Renal cortical epithelial cell (primary cell): ENCODE measurements at places on chromosomes 7 and 10. TPM values are rescaled to one million over a fixed set of nuclear protein-coding genes. Genes with fewer than 3 reads are reported as not detected.

ASAH2 gene
- total RNA-seq = 0.17 and 1.2 TPM in 2 replicates

AKR1D1 gene
- total RNA-seq = not detected in 2 replicates

CDC14C gene
- total RNA-seq = under 0.01 and 0.05 TPM in 2 replicates

- peak; percentile 15 for DNase-seq
These were observed 20.9 kb upstream of the MTPN start for GRCh38 chr7:135998081-135998480.

- DNase-seq = no peak
These were observed 16.2 kb downstream of the ARHGAP21 start for GRCh38 chr10:24707445-24707844.

- DNase-seq = no peak
These were observed 100.3 kb downstream of the CTBP2 start for GRCh38 chr10:125060026-125060425.

GRCh38 chr7:25594728-25595127 is 366.4 kb upstream of the NPVF start:
- no peak for DNase-seq

DNA sequence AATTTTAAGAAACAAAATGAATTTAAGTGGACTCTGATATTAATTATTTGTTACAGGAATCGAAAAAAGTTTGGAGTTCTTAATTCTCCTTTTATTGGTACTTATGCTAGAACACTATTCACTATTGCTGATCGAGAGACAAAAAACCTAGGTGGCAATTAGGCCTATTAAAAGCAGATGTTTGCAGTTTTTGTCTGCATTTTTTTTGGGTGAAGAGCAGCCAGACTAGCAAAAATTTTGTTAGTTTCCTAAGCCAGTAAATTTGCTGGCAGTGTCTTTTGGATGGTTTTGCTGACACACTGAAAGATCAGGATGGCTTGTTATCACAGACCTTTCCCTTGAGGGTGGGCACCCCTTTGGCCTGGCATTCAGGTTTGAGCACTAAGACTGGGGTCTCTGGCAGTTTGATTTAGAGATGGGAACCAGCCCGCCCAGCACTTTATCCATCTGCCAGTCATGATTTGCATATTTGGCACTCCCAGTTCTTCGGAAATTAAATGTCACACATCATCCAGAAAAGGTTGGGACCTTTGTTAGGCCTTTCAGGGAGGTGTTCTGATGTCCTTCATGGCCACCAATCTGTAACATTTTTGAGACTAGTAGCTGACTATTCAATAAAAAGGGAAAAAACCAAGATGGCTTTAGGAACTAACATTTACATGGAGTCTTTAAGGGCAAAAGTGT is 57.3 kb downstream of the INPP5F start:
- DNase-seq = no peak

GRCh38 chr10:86172301-86172700 is 194.3 kb downstream of the GRID1 start:
- DNase-seq = no peak

- DNase-seq = peak; percentile 92
These were observed 23.6 kb downstream of the GNA12 start for GRCh38 chr7:2820508-2820934.

DNA sequence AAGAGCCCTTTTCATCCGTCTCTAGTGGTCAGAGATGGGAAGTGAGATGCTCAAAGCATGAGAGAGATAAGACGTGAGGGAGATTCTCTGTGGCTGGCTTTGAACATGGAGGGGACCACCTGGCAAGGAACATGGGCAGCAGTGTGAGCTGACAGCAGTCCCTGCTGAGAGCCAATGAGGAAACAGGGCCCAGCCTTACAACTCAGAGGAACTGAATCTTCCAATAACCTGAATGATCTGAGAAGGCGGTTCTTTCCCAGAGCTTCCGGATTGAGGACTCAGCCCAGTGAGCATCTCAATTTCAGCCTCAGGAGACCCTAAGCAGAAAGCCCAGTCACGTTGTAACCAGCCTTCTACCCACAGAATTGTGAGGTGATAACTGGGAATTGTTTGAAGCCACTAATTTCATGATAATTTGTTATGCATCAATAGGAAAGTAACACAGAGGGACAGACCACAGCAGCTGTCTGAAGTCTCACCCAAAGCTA is 33.9 kb upstream of the IKZF1 start:
- DNase-seq = no peak

DNA sequence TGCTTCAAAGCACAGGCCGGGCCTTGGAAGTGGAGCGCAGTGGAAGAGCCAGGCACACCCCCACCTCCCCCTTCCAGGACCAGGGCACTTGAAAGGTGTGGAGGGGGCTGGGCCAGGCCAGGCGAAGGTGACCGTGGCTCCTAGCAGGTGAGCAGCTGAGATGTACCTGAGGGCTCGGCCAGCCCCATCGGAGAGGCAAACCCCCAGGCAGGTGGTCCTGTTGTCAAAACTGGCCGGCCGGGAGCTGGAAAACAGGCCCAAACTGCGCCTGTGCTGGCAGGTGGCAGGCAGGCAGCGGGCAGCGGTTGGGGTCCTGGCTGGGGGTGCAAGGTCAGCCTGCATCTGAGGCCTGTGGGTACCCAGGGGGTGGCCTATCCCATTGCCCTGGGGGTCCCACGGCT is 96.4 kb upstream of the DNAAF5 start:
- no peak for DNase-seq
